ENCODE measurements at places on chromosomes 4 and X.

GRCh38 chr4:183853548-183853940 lies 51.6 kb upstream of the STOX2 start:
- no peak for DNase-seq

GRCh38 chr4:176309772-176310171 lies 10.0 kb upstream of the SPCS3 start:
- DNase-seq: no peak

DNA sequence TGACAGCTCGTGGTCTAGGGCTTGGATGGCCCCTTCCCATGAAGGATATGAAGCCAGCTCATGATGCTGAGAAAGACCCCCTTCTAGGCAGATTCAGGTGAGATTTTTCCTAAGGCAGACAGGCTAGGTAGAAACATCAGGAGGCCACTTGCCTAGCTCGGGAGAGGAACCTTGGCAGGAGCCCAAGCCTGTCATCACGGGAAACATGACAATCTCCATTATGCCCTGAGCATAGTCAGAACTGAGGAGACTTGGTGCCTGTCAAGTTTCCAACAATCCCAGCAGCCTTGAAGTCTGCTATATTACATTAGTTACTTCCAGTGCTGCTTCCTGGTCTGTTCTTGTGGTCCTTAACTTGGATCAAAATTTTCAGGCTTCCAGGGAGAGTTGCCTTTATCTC lies 18.7 kb upstream of the WDR1 start:
- DNase-seq: no peak

DNA sequence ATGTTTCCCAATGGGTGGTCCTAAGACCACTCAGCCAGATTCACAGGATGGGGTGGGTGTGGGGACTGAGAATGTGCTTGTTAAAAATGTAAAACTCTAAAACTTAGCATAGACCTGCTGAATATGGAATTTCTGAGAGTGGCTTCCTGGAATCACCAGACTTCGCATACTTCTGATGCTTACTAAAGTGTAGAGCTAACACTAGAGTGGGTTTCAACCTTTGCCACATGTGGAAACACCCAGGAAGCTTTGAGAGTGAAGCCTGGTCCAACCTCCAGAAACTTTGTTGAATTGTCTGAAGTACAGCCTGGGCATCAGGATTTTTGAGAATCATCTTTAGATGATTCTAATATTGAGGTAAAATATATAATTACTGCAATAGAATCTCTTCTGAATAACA lies 167.8 kb upstream of the EDNRA start:
- no peak for DNase-seq

DNA sequence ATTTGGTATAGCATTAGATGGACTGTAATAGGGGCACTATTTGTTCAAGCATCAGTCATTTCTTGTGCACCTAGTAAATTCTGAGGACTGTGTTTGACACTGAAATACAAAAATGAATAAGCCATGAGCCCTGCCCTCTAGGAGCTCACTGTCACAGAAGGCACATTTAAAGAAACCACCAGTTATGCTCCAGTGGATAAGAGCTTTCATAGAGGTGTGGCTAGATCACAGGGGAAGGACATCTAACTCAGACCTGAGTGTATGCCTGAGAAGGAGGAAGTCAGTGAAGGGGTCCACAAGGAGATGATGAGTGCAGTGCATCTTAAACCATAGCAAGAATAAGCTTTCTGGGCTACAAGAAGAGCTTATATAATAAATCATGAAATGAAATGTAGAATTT lies 40.1 kb downstream of the BTC start:
- no peak for DNase-seq

DNA sequence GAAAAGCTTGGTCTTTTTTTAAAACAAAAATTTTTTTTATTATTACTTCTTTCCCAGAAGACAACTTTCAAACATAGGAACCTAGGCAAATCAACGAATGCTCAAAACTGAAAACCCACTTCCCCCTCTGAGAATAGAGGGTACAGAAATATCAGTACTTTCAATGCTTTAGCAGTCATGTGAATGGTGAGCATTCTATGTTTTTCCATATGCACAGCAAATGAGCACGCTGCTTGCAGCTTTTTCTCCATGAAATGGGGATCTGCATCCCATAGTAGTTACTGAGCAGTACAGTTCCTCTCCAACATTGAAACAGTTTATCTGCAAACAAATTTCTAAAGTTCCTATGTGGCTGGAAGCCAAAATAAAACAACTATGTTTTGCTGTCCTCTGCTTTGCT lies 108.4 kb upstream of the BMP2K start:
- no peak for DNase-seq

DNA sequence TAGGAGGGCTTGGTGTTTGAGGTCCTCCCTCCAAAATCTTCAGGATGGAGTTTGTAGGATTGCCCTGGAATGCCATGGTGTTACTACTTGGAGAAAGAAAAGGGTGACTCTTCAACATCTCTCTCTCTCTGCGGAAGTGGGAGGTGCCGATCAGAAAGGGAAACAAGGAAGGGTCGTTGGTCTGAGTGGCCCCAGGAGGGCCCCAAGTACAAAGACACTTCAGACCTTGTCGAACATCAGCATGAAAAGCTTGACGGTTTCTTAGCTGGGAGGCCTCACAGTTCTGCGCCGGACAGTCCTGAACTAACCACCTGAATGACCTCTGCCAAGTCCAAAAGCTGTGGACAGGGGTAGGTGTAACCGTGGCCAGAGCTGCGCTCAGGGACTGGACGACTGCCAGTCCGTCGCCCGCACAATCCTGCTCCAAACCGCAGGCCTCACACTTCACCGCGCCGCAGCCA lies 646 bp upstream of the GSX2 start:
- DNase-seq: no peak

GRCh38 chr4:150126201-150126863 lies 48.1 kb downstream of the DCLK2 start:
- no peak for DNase-seq

GRCh38 chrX:41198410-41198809 lies 113.2 kb downstream of the USP9X start:
- no peak for DNase-seq

DNA sequence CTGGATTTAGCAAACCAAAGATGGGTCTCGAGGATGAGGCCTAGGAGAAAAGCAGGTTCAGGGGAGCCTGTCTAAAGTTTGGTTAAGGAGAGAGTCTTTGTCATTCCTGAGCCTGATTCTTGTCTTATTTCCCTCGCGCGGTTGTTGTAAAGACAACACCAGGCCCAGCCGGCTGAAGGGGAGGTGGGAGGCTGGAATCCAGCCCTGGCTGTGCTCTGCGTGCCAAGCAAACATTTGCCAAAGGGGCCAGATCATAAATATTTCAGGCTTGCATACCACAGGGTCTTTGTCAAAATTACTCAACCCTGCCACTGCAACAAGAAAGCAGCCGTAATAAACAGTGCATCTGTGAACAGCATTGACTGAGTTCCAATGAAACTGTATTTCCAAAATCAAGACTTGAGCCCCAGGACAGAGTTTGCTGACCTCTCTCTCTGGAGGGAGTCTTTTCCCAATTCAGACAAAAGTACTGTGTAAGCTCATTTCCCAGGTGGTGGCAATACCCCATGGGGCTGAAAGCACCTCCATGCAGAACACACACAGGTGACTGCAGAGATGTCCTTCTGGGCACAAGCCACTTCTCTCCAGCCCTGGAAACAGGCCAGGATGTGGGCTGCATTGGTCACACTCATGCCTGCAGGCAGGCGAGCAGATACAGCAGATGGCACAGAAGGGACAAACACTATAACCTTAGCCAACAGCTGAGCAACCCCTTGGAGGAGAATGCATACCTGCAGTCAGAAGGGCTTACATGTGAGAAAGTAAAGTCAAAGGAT lies 320.3 kb downstream of the STK32B start:
- DNase-seq: no peak

- no peak for DNase-seq
Observed at GRCh38 chr4:85514783-85515182, 39.8 kb downstream of the ARHGAP24 start.

DNA sequence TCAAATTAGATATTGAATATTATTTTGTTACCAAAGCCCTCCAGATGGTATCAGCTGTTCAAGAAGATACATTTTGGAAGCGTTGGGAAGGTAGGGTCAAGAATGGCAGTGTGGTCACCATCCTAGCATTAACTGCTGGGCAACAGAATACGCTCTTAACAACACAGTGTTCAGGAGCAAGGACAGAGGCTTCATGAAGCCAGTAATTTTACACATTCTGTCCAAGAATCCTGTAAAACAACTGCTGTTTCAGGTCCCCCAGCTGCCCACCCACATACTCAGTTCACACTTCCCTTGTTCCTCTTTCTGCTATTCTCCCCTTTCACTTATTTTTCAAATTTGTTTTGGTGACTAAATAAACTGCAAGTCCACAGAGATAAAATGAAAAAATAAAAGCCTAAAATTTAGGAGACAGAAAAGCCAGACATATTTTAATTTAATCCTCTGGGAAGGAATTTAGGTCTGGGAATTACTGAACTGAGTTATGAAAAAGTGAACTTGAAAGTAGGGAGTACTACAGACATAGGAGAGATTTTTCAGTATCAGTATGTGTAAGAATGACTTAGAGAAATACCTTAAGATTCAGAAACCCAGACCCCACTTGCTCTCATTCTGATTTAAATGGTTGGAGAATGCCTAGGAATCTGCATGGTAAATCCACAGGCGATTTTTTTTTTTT lies 406.7 kb downstream of the MAPK10 start:
- no peak for DNase-seq

- no peak for DNase-seq
Observed at GRCh38 chrX:1537031-1537715, at the start of gene P2RY8. Gene P2RY8, minus strand, starts transcription at chrX:1537185. Its CDS starts 70,627 bp downstream, at chrX:1466558.

- DNase-seq: no peak
Observed at GRCh38 chr4:121056066-121056465, 16.3 kb downstream of the NDNF start.

GRCh38 chr4:91622925-91623602 lies 680.7 kb upstream of the GRID2 start:
- no peak for DNase-seq

GRCh38 chrX:68827848-68828624 lies 785 bp upstream of the EFNB1 start:
- DNase-seq: no peak

GRCh38 chr4:80079255-80079923 lies 6.4 kb upstream of the ANTXR2 start:
- no peak for DNase-seq

GRCh38 chr4:124028182-124028581 lies 631.6 kb downstream of the SPRY1 start:
- DNase-seq: no peak

- no peak for DNase-seq
Observed at GRCh38 chr4:3879681-3880614, 113.8 kb downstream of the ADRA2C start.

- no peak for DNase-seq
Observed at GRCh38 chr4:11931266-11931820, 502.6 kb upstream of the HS3ST1 start.

DNA sequence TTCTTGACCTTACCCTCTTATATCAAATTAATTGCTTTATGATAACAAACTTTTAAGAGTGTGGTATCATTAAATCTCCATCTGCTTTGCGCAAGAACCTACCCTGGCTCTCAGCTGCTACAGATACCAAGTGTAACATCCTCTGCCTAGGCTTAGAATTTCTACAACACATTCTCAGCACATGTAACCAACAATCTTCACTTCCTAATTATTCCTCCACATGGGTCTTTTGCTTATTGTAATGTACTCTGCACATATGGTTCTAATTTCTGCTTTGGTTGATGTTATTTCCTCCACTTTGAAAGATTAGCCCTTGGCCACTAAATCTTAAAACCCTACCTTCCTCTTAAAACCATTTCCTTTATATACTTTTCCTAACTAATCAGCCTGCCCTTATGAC lies 242.4 kb downstream of the ARHGAP24 start:
- DNase-seq: no peak

Measured in NCI-H187 treated with DMSO at 0.1 percent for 48 hours (cell line).